B cell (primary cell): ENCODE measurements at places on chromosomes 11 and 22. TPM values are rescaled to one million over a fixed set of nuclear protein-coding genes. Genes with fewer than 3 reads are reported as not detected.

DNA sequence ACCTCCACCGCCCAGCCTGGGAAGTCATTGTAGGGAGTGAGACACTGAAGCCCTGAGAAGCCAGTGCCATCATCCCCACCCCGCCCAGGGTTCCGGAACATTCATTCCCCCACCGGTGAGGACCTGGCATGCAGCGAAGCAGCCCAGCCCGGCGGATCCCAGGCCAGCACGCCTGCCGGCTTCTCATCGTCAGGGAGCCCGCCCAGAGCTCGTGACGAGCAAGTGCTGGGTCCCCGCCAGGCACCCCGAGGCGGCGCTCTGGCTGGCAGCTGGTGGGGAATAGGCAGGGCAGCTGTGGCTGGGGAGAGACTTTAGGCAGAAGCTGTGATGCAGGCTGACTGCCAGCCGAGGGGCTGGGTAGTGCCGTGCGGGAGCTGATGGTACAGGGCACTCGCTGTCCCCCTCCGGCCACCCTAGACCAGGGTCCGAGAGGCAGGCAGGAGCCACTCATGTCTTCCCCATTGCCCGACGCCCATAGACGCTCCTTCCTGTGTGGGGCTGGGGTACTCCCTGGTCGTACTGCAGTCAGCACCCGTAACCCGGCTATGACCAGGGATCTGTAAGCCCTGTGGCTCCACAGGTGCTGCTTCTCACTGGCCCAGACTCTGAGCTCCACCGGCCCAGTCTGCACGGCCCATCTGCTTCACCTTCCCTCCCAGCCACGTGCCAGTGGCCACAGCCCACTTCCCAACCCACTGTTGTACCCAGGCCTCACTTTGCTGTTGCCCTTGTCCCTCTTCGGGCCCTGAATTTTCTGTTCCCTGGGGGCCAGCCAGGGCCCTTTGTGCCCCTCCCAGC, 24.5 kb upstream of the CABP7 start:
- no peak overlapping the region for H3K4me3 ChIP-seq
- peaks cover 37% of the 10 kb centered on the region for H3K36me3 ChIP-seq
- no peaks in the 10 kb centered on the region for H3K4me1 ChIP-seq
- DNase-seq: no peak
- H3K27ac ChIP-seq: no peak overlapping the region
- no peaks in the 10 kb centered on the region for H3K27me3 ChIP-seq

Gene SHANK2
- total RNA-seq: 0.07 and 0.19 TPM in 2 replicates

Gene CNGA4
- 0.22 and 0.79 TPM in 2 replicates for total RNA-seq

Gene NAALAD2
- total RNA-seq: not detected in 2 replicates

Gene NXPE4
- not detected in 2 replicates for total RNA-seq

DNA sequence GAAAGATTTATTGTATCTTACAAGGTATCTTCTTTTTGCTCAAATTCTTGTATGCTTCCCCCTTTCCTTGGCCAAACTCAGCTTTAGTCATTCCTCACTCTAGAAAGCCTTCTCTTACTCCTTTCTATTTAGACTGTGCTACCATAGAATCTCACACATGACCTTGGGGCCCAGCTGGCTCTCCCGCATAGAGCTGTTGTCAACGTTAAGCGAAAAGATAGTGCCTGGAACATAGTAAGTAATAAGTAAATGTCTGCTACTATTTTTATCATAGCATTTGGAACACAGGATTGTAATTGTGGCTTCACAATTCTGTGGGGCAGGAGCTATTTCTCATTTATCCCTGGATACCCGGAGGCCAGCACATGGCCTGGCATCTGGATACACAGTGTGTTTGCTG, 38.9 kb upstream of the OR4B1 start:
- no peaks in the 10 kb centered on the region for H3K4me1 ChIP-seq
- no peaks in the 10 kb centered on the region for H3K27me3 ChIP-seq
- no peak overlapping the region for H3K27ac ChIP-seq
- no peak for DNase-seq
- no peaks in the 10 kb centered on the region for H3K36me3 ChIP-seq

DNA sequence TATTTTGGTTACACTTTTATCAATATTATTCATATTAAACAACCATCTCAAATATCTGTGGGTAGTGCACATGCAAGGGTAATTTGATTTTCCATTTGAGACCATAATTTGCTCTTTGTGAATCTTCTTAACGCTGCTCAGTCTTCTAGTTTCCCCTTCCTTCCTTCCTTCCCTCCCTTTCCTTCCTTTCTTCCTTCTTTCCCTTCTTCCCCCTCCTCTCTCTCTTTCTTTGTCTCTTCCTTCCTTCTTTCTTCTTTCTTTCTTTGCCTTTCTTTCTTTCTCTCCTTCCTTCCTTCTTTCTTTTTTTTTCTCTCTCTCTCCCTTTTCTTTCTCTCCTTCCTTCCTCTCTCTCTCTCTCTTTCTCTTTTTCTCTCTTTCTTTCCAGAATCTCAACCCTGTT, 4.1 kb upstream of the RNF26 start:
- no peak overlapping the region for H3K4me3 ChIP-seq
- H3K27ac ChIP-seq: no peak overlapping the region
- no peak for DNase-seq

Gene TTC36
- total RNA-seq: 0.73 and 0.79 TPM in 2 replicates

Gene OR5P2
- total RNA-seq: not detected in 2 replicates

Gene OSBP2
- total RNA-seq: 1.0 and 1.6 TPM in 2 replicates

GRCh38 chr11:120940160-120940848, 83.6 kb upstream of the TBCEL start:
- no peaks in the 10 kb centered on the region for H3K4me1 ChIP-seq
- no peaks in the 10 kb centered on the region for H3K36me3 ChIP-seq
- no peaks in the 10 kb centered on the region for H3K27me3 ChIP-seq
- no peak overlapping the region for H3K27ac ChIP-seq

- H3K4me3 ChIP-seq: no peak overlapping the region
- H3K27me3 ChIP-seq: no peaks in the 10 kb centered on the region
- no peaks in the 10 kb centered on the region for H3K36me3 ChIP-seq
- H3K27ac ChIP-seq: no peak overlapping the region
Observed at GRCh38 chr11:108793611-108794010, 128.7 kb downstream of the DDX10 start.

- H3K27ac ChIP-seq: no peak overlapping the region
- no peaks in the 10 kb centered on the region for H3K27me3 ChIP-seq
- H3K4me1 ChIP-seq: peaks cover 16% of the 10 kb centered on the region
- DNase-seq: no peak
- peaks cover 77% of the 10 kb centered on the region for H3K36me3 ChIP-seq
Observed at GRCh38 chr22:20567371-20567847, 60.0 kb downstream of the MED15 start.

DNA sequence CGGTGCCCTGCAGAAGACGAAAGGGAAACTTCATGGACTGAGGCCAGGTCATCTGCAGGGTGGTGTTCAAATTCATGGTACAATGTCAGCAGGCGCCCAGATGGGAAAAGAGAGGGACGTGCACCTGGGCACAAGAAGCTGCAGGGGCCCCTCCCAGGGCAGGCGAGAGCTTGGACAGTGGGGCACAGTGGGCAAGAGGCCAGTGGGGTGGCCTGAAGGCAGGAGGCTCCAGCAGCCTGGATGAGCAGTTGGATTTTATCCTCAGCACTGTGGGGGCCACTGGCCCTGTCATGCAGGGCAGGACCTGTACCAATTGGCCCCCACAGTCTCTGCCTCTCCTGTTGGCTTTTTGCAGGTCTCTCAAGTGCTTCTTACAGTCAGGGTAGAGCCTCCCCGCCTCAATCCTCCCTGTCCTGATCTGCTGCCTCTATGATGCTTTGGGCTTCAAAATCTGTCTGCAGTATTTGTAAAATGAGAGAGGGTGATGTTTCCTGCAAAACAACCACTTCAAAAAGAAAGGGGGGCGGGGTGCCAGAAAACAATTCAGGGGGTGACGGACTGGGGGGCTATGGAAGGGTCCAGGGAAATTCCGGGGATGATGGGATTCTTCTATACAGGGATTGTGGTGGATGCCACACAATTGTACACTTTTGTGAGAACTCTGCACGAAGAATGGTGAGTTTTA, 1.7 kb upstream of the BID start:
- no peaks in the 10 kb centered on the region for H3K36me3 ChIP-seq
- no peak for DNase-seq
- H3K4me1 ChIP-seq: peaks cover 89% of the 10 kb centered on the region
- H3K27me3 ChIP-seq: no peaks in the 10 kb centered on the region
- peak overlapping the region; percentile 92 for H3K27ac ChIP-seq

Gene SCGB2A2
- total RNA-seq: not detected in 2 replicates

GRCh38 chr22:24982301-24983056, 30.0 kb downstream of the KIAA1671 start:
- H3K27ac ChIP-seq: no peak overlapping the region
- no peak overlapping the region for H3K4me3 ChIP-seq
- no peaks in the 10 kb centered on the region for H3K36me3 ChIP-seq
- no peak for DNase-seq
- no peaks in the 10 kb centered on the region for H3K27me3 ChIP-seq

Gene HBG1
- not detected in 2 replicates for total RNA-seq

GRCh38 chr22:36577019-36577418, 48.1 kb upstream of the EIF3D start:
- H3K27ac ChIP-seq: no peak overlapping the region
- H3K36me3 ChIP-seq: no peaks in the 10 kb centered on the region
- no peaks in the 10 kb centered on the region for H3K4me1 ChIP-seq
- H3K4me3 ChIP-seq: no peak overlapping the region

DNA sequence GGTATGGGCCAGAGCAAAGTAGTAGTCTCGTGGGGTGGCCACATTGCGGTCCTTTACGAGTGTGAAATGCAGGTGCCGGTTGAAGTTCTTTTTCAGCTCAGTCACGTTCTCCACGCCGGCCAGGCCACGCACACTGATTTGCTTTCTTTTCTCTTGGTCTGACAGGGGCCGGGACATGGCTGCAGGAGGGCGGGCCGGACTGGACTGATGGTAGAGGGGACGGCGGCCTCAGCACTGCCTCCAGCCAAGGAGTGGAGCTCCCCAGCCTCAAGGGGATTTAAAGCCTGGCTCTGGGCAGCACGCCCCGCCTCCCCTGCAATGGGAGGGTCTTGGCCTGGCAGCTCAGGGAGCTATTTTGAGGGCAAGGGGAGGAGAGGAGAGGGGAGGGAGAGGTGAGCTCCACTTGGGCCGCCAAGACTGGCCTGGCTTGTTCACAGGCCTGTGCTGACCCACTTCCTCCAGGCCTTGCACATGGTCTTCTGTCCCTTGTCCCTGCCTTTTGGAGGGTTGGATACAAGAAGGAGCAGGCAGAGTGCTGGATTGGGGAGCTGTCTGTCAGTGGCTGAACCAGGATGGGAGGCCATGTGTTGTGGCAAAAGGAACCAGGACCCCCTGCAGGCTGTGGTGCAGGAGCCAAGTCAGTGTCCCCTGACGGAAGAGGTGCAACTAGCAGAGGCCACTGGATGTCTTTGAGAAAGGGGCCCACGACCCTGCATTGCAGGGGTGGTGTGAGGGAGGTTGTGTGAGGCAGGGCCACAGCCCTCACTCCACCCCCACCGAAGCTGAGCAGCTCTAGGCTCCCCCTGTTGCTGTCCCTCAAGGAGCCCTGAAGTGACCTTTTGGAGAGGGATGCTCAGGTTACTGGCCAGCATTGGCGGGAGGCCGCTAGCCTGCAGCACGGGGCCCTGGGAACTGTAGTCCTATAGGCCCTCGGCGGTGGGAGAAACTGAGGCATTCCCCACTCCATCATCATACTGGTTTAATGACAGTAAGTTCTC, at the start of gene PYGM:
PYGM (minus strand) TSS at position 253 of the 998 bp plus-strand sequence; CDS start at position 177, 76 bp downstream.
- DNase-seq: no peak
- peaks cover 54% of the 10 kb centered on the region for H3K4me1 ChIP-seq
- peak within 1 kb of the TSS; percentile 53 for H3K27ac ChIP-seq
- H3K36me3 ChIP-seq: peaks cover 39% of the 10 kb centered on the region

Gene ACR
- total RNA-seq: not detected in 2 replicates

DNA sequence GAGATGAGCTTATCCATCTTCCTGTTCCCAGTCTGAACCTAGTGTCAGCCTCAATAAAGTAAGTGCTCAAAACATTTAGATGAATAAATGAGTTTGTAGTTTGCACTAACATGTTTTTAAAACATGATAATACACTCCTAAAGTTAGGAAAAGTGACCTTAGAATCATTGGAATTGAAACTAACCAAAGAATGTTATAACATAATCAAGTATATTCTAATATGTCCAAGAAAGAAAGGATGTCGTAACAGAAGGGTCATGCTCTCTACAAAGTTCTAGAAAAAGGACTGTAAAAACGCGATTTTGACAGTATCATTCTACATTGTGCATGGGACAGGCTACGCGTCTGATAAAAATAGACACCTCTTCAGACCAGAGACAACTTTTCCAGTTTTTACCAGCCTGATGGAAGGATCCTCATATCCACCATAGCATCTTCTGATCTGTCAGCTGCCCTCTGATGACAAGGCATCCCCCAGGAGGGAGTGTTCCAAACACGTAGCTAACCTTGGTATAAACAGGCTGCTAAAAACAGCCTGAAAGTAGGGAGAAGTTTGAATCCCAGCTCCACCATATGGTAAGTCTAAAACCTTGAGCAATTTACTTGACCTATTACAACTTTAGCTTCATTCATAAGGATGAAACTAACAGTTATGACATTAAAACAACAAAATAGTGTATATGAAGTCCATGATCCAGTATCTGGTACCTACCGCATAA, 30.2 kb downstream of the CLMP start:
- H3K27ac ChIP-seq: no peak overlapping the region
- H3K4me1 ChIP-seq: no peaks in the 10 kb centered on the region
- no peak for DNase-seq
- H3K4me3 ChIP-seq: no peak overlapping the region
- H3K27me3 ChIP-seq: no peaks in the 10 kb centered on the region

DNA sequence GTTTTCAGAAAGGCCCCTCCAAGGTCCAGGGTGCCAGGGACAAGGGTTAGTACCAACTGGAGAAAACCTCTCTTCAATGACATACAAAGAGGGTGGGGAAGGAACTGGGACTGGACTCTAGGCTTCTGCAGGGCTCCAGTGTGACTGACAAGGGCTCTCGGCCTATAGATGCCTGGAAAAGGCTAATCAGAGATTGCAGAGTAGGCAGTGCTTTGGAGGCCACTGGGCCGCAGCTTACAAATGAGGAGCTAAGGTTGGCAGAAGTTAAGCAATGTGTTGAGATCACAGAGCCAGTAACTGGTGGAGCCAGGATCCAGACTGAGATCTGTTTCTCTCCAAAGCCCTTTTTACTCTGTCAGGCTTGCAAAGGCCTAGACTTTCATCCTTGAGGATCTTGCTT, 7.4 kb upstream of the DGKZ start:
- no peak for DNase-seq
- H3K4me1 ChIP-seq: peaks cover 2% of the 10 kb centered on the region
- no peaks in the 10 kb centered on the region for H3K27me3 ChIP-seq
- H3K27ac ChIP-seq: no peak overlapping the region
- H3K36me3 ChIP-seq: no peaks in the 10 kb centered on the region

DNA sequence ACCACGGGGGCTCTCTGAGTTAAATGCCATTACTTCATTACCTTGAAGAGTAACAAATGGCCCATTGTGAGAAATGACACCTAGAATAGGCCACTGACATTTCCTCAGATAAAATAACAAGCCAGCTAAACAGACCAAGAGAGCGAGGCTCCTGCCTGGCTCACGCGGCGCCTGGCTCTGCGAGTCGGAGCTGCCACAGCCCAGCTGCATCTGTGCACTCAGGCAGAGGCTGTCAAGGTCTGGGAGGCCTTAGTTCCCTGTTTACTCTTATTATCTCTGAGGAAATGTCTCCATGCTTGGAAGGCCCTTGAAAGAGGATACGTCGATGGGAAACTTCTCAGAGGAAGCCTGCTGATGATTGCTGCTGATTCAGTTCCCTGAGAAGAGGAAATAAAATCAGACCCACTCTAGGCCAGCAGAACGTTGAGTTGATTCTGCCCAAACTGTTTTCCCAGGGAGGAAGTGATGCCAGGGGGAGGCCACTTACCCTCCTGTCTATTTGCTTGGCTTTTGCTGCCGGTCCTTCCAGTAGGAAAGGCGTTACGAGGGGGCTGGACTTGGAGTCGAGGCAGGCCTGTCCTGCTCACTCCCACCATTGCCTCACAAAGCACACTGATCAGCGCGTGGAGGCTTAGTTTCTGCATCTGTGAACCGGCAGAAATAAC, 208.8 kb downstream of the TBC1D22A start:
- peak overlapping the region; percentile 53 for H3K27ac ChIP-seq
- peak; percentile 42 for DNase-seq
- H3K4me1 ChIP-seq: peaks cover 29% of the 10 kb centered on the region
- peaks cover 2% of the 10 kb centered on the region for H3K36me3 ChIP-seq
- H3K4me3 ChIP-seq: no peak overlapping the region
- H3K27me3 ChIP-seq: no peaks in the 10 kb centered on the region

Gene SIK3
- 180 and 196 TPM in 2 replicates for total RNA-seq
